Germinal center (tissue), 1 donor: ENCODE measurements at places on chromosomes 13 and 19.

GRCh38 chr13:75685239-75685697 lies 49.1 kb downstream of the LMO7 start:
- no peak for DNase-seq

GRCh38 chr19:49423985-49424303 lies 703 bp upstream of the PTH2 start:
- DNase-seq, result no peak

GRCh38 chr13:43579321-43579720 lies 207.5 kb downstream of the ENOX1 start:
- DNase-seq, result no peak

- peak; percentile 93 for DNase-seq
Measured at GRCh38 chr19:56567274-56568120, at the start of gene ZNF470. ZNF470 (plus strand) TSS chr19:56567468; CDS start chr19:56570312, 2,844 bp downstream.

DNA sequence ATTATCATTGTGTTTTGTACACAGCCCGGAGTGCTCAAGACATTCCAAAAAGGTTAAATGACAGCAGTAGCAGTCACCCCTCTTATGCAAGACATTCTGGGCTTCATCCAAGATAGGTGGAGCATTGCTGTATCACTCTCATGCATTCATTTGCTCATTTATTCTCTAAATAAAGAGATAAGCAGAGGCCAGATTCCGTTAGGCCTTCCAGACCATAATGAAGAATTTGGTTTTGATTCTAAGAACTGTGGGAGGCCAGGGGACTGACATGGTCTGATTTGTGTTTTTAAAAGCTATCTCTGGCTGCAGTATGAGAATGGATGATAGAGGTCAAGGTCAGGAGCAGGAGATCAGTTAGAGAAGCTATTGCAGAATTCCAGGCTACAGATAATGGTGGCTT lies 145.8 kb downstream of the KCNRG start:
- DNase-seq, result no peak

- DNase-seq, result peak; percentile 89
Measured at GRCh38 chr19:46678110-46678732, 17.2 kb upstream of the DACT3 start.
